Vein endothelial cell (primary cell): ENCODE measurements at places on chromosomes 3 and 15. TPM values are rescaled to one million over a fixed set of nuclear protein-coding genes. Genes with fewer than 3 reads are reported as not detected.

Gene TGM4
- total RNA-seq = 0.10 and 0.33 TPM in 2 replicates

Gene TMIE
- total RNA-seq = under 0.01 TPM in 1 of 2 replicates, not detected in the other

Gene CTXND1
- not detected in 2 replicates for total RNA-seq

Gene ATP13A4
- under 0.01 TPM in 2 replicates for total RNA-seq

Gene ASB14
- total RNA-seq = not detected in 2 replicates

Gene ZDHHC3
- 84.4 and 89.5 TPM in 2 replicates for total RNA-seq

Gene EXD1
- total RNA-seq = not detected in 2 replicates
